ENCODE measurements at places on chromosomes 13 and 19. TPM values are rescaled to one million over a fixed set of nuclear protein-coding genes. Genes with fewer than 3 reads are reported as not detected.
A peak's percentile ranks its signal among the peaks of the same experiment; 100 is the strongest.

DNA sequence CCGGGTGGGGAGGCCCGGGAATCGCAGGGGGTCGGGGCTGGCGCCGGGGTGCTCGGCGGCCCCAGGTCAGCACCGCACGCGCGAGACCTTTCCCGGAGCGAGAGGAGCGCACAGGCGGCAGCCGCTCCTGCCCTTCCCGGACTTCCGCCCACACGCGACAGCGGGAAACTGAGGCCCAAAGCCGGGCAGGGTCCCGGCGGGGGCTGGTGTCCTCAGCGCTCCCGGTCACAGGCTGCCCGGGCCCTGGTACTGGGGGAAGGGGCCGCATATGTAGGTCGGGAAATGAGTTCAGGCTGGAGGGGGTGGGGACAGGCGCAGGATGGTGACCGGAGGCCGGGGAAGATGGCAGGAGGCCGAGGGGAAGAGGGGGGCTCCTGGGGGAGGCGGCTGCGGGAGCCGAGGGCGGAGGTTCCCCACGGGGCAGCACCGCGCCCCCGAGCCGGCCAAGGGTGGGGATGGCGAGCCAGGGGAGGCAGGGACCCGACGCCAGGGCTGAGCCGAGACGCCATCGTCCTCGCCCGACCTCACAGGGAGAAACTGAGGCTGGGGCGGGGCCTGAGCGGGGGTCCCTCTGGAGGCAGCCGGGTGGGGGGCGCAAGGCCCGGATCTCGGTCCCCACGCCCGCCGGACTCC lies 662 bp downstream of the CBARP start:
- peaks cover 26% of the 10 kb centered on the region for H3K4me1 ChIP-seq
- H3K27ac ChIP-seq: no peak overlapping the region
- H3K4me3 ChIP-seq: no peak overlapping the region
- peaks cover 52% of the 10 kb centered on the region for H3K27me3 ChIP-seq
- no peaks in the 10 kb centered on the region for H3K36me3 ChIP-seq
- no peak for DNase-seq

- H3K27ac ChIP-seq: no peak overlapping the region
- H3K36me3 ChIP-seq: peaks cover 10% of the 10 kb centered on the region
- H3K27me3 ChIP-seq: peaks cover under 1% of the 10 kb centered on the region
- peaks cover 6% of the 10 kb centered on the region for H3K4me1 ChIP-seq
- no peak for DNase-seq
- no peak overlapping the region for H3K4me3 ChIP-seq
Measured at GRCh38 chr19:41991025-41991424, 3.0 kb downstream of the ATP1A3 start.

DNA sequence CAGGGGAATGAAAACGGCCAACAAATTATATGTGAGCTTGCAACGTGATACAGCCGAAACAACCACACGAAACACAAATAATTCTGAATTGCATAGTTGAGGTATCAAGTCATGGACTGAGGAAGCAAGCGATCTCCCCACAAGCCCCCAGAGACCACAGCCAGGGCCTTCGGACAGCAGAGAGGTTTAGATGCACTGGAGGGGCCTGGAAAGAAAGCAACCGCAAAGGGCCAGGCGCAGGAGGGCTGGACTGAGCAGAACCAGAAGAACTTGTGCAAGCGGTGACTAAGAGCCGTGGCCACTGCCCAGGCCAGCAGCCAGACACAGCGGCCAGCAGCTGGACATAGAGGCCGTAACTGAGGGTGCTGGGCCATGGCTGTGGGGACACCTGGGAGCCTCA lies 131.4 kb downstream of the TNFRSF19 start:
- DNase-seq: no peak
- no peak overlapping the region for H3K4me3 ChIP-seq
- peaks cover 5% of the 10 kb centered on the region for H3K4me1 ChIP-seq

DNA sequence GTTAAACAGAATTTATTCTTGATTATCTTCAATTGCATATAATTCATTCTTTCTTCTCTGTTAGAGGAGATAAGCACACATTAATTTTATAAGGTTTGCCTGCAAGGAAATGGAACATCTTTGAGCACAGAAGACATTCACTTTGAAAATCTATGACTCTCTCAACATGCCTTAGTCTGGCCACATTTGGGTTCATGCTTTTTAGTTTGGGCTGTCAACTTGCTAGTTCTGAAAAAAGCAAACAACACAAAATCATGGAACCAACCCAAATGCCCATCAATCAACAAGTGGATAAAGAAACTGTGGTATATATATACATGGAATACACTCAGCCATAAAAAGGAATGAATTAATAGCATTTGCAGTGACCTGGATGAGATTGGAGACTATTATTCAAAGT lies 71.5 kb downstream of the CYSLTR2 start:
- H3K4me3 ChIP-seq: no peak overlapping the region
- no peak for DNase-seq
- no peaks in the 10 kb centered on the region for H3K27me3 ChIP-seq
- no peaks in the 10 kb centered on the region for H3K36me3 ChIP-seq
- H3K27ac ChIP-seq: no peak overlapping the region

- H3K27me3 ChIP-seq: no peaks in the 10 kb centered on the region
- no peak for DNase-seq
- H3K4me1 ChIP-seq: no peaks in the 10 kb centered on the region
- no peak overlapping the region for H3K4me3 ChIP-seq
- H3K36me3 ChIP-seq: no peaks in the 10 kb centered on the region
Measured at GRCh38 chr19:56813531-56813930, 27.0 kb downstream of the PEG3 start.

- H3K27me3 ChIP-seq: peaks cover 11% of the 10 kb centered on the region
- no peaks in the 10 kb centered on the region for H3K36me3 ChIP-seq
- peaks cover 4% of the 10 kb centered on the region for H3K4me1 ChIP-seq
- no peak overlapping the region for H3K4me3 ChIP-seq
Measured at GRCh38 chr19:51467864-51468544, 9.8 kb upstream of the SIGLEC8 start.

DNA sequence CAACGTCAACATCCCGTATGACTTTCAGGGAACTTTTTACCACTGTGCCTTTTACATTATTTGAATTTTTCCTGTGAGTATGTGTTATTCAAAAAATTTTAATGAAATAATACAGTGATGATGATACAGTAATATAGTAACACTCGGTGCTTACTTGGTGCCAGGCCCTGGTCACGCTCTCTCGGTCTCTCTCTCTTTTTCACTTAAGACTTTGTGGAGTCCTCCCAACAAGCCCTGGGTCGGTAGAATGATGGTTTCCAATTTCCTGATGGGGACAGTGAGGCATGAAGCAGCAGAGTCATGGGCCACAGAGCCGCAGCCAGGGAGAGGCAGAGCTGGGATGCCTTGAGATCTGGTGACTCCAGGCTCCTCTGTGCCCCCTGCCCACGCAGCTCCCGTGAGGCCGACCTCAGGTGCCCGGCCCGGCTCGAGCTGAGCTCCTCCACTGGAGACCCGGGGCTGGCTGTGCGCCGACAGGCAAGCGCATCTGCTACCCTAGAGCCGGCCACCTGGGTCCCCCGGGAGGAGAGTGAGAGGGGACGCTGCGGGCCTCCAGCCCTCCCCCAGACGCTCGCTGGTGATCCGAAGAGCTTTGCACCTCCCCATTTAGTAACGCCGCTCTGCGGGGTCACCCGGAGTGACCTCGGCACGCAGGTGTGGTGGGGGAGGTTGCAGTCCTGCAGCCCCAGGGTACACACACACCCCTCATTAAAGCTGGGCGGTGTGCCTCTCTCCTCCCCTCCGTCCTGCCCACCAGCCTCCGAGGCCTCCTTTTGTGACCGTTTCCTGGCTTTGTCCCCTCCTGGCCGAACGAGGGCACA lies 4.4 kb upstream of the SBK3 start:
- H3K36me3 ChIP-seq: no peaks in the 10 kb centered on the region
- DNase-seq: no peak
- H3K4me1 ChIP-seq: no peaks in the 10 kb centered on the region

DNA sequence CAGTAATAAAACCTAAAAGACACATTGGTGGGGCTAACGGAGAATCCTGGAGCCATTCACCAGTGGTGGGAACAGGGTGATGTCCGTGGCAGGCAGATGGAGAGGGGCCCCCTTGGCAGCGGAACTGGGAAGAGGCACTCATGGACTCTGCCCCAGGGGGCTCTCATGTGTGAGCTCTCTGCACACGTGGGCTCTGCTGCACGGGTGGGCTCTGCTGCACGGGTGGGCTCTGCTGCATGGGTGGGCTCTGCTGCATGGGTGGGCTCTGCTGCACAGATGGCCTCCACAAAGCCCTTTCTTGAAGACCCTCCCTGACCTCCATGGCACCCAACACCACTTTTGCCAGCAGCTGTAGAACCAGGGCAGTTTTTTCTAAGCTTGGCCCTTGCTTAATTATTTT lies 52.3 kb downstream of the PARP4 start:
- no peaks in the 10 kb centered on the region for H3K27me3 ChIP-seq
- no peak for DNase-seq
- no peak overlapping the region for H3K27ac ChIP-seq
- no peak overlapping the region for H3K4me3 ChIP-seq
- H3K4me1 ChIP-seq: no peaks in the 10 kb centered on the region
- H3K36me3 ChIP-seq: peaks cover 24% of the 10 kb centered on the region

Gene ZNF582
- 4.2 TPM for total RNA-seq

GRCh38 chr13:109427695-109428094 lies 358.7 kb downstream of the IRS2 start:
- DNase-seq: no peak
- H3K27ac ChIP-seq: no peak overlapping the region
- H3K27me3 ChIP-seq: no peaks in the 10 kb centered on the region
- H3K4me1 ChIP-seq: no peaks in the 10 kb centered on the region

- no peaks in the 10 kb centered on the region for H3K27me3 ChIP-seq
- peak overlapping the region; percentile 61 for H3K27ac ChIP-seq
- H3K4me1 ChIP-seq: no peaks in the 10 kb centered on the region
- H3K36me3 ChIP-seq: peaks cover 40% of the 10 kb centered on the region
- no peak for DNase-seq
Measured at GRCh38 chr19:6730153-6730804, 7.1 kb downstream of the GPR108 start.

- no peak overlapping the region for H3K27ac ChIP-seq
- no peaks in the 10 kb centered on the region for H3K4me1 ChIP-seq
- no peak for DNase-seq
- H3K27me3 ChIP-seq: no peaks in the 10 kb centered on the region
- no peak overlapping the region for H3K4me3 ChIP-seq
Measured at GRCh38 chr13:48072304-48072703, 22.6 kb downstream of the MED4 start.

Gene SGCG
- 0.19 TPM for total RNA-seq

GRCh38 chr13:76335463-76335862 lies 550.7 kb downstream of the KCTD12 start:
- H3K27me3 ChIP-seq: no peaks in the 10 kb centered on the region
- no peaks in the 10 kb centered on the region for H3K36me3 ChIP-seq
- DNase-seq: no peak
- H3K27ac ChIP-seq: no peak overlapping the region
- H3K4me1 ChIP-seq: no peaks in the 10 kb centered on the region

- no peaks in the 10 kb centered on the region for H3K27me3 ChIP-seq
- no peaks in the 10 kb centered on the region for H3K4me1 ChIP-seq
- H3K4me3 ChIP-seq: no peak overlapping the region
- H3K27ac ChIP-seq: no peak overlapping the region
- H3K36me3 ChIP-seq: no peaks in the 10 kb centered on the region
Measured at GRCh38 chr13:36601186-36601585, 72.6 kb upstream of the SERTM1 start.

DNA sequence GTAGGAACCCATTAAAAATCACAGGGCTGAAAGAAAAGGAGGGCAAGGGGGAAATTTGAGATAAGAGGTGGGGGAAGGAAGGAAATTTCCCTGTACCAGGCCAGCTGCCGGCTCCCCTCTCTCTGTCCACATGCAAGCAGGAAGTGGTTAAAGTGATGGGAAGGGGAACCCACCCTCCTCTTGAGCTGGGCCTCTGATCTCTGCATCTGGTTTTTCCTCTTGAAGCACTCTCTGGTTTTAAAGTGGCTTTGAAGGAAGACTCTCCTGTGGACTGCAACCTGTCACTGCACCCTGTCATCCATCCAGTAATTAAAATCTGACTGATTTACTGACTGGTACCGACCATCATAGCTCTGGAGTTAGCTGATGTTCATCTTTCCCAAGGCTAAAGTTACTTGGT lies 239.6 kb downstream of the TSHZ3 start:
- no peak overlapping the region for H3K4me3 ChIP-seq
- H3K36me3 ChIP-seq: no peaks in the 10 kb centered on the region
- H3K4me1 ChIP-seq: peaks cover 4% of the 10 kb centered on the region

DNA sequence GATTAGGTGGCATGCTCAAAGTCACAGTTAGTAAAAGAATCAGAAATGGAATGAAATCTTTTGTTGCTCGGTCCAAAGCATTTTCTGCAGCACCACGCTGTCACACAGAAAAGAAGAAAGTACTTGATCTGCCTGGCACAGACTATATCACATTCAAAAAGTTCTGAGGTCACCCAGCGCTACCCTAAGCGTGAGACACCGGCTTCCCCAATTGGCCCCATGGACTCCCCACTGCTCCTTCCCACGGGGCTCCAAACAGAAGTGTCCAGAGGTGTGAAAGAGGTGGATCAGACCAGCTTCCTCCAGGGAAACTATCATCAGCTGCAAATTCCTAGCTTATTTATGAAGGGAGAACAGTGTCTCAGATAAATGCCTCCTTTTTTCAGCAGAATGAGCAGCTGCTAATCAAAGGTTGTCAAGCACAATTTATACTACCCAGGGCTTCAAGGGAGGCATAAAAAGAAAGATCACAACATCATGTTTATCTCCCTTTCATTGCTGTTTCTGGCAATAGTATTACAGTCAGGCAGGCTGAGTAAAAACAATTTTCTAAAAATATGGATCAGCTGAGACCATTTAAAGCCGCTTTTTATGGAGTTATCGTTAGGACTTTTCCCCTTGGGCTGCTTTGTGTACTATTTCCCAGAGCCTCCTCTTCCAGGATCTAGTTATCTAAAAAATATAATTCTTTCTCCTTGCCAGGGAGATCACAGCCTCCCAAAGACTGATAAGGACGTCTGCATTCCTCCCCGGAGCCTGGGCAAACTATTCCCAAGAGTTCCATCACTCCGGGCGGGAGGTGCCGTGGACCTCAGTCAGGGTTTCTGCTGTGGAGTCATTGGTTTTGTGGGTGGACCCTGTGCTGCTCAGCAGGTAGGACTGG lies 208.0 kb downstream of the LHFPL6 start:
- H3K27ac ChIP-seq: no peak overlapping the region
- H3K4me3 ChIP-seq: no peak overlapping the region
- no peaks in the 10 kb centered on the region for H3K36me3 ChIP-seq
- no peaks in the 10 kb centered on the region for H3K27me3 ChIP-seq
- H3K4me1 ChIP-seq: no peaks in the 10 kb centered on the region
- DNase-seq: no peak

Gene PABPC3
- total RNA-seq: 0.09 TPM

DNA sequence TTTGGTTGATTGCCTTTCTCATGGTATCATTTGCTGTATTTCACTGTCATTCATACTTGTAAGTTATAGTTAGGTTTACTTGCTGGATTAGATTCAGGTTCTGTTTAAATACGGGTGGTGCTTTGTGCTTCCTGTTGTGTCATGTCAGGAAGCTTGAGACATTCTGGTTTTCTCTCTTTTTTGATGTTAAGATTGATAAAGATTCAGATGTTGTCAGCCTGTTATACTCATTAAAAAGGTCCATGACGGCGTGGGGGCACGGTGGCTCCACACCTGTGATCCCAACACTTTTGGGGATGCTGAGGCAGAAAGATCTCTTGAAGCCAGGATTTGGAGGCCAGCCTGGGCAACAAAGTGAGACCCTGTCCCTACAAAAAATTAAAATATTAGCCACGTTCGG lies 45.7 kb downstream of the NAA16 start:
- H3K4me3 ChIP-seq: no peak overlapping the region
- peaks cover 21% of the 10 kb centered on the region for H3K4me1 ChIP-seq
- peak; percentile 36 for DNase-seq
- peak overlapping the region; percentile 74 for H3K27ac ChIP-seq

GRCh38 chr13:98664924-98665637 lies 87.4 kb downstream of the SLC15A1 start:
- H3K36me3 ChIP-seq: no peaks in the 10 kb centered on the region
- H3K4me1 ChIP-seq: no peaks in the 10 kb centered on the region
- peaks cover 2% of the 10 kb centered on the region for H3K27me3 ChIP-seq

- H3K27ac ChIP-seq: no peak overlapping the region
Measured at GRCh38 chr19:33736158-33736557, 60.5 kb upstream of the KCTD15 start.

Gene PINLYP
- total RNA-seq: 16.0 TPM

Data from thymus (tissue), 14 donors.